ENCODE measurements at places on chromosomes 2 and 18.
A peak's percentile ranks its signal among the peaks of the same experiment; 100 is the strongest.

DNA sequence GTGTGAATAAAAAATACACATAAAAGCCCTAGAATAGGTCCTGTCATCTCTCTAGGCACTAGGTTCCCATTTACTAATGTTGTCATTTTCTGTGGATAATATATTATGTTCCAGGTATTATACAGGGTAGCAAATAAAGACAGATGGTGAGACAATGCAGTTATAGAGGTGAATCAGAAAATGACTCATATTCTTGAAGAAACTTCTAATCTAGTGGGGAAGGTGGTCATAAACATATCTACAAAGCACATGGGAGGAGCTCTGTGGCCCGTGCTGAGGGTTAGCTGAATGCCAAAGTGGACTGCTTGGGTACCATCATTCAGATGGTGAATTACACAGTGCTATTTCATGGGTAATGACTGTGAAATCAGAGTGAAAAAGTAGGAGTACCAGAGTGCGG lies 700.9 kb downstream of the ERBB4 start:
- DNase-seq: no peak

DNA sequence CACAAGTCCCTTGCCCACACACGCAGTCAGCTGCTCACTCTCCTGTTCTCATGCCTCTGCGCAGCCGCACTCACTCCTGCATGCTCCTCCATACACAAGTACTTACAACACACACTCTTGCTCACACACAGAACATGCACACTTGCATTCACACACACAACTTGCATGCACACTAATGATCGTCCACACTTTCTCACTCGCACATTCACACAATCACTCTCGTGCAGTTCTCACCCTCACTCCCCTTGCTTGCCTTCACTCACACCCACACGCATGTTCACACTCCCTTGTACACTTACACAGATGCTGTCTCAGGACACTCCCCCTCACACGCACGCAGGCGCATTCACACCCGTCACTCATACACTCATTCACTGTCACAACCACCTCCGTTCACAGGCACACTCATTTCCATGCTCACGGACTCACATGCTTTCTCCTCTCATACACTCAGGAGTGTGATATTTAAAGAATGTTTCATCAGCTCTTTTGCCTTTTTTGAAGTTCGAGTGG lies 36.1 kb upstream of the LYPD6B start:
- no peak for DNase-seq

GRCh38 chr2:161965994-161966393 lies 108.0 kb downstream of the DPP4 start:
- peak; percentile 65 for DNase-seq

GRCh38 chr2:23679044-23679443 lies 247.9 kb downstream of the ATAD2B start:
- no peak for DNase-seq

DNA sequence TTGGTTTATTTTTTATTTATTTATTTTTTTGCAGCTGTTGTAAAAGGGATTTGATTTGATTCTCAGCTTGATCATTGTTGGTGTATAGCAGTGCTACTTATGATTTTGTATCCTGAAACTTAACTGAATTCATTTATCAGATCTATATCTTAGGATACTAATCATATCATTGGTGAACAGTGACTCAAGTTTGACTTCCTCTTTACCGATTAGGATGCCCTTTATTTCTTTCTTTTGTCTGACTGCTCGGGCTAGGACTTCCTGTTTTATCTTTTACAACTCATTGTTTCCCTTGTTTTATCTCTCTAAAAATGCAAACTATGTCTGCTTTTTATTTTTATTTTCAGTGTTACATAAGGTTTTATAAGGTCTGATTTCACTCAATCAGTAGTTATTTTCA lies 23.6 kb downstream of the SP100 start:
- peak; percentile 85 for DNase-seq

- no peak for DNase-seq
These were observed 184.5 kb upstream of the VRK2 start for GRCh38 chr2:57862153-57862552.

DNA sequence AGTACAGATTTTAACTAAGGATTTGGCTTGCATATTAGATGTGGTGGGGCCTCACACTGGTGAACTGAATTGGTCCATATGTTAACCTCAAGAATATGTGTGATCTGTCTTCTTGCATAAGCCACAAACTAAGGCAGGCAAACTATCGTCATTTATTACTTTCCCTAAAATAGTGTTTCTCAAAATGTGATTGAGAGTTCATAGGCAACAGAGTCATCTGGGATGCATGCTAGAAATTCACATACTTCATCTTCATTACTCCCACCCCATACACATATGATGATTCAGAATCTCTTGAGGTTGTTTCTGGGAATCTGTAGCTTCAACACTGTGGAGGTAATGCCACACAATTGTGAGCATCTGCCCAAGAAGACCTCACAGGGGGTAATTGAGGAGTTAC lies 822.8 kb upstream of the CDH2 start:
- no peak for DNase-seq

- DNase-seq: no peak
These were observed 42.8 kb upstream of the GALR1 start for GRCh38 chr18:77206676-77207374.

DNA sequence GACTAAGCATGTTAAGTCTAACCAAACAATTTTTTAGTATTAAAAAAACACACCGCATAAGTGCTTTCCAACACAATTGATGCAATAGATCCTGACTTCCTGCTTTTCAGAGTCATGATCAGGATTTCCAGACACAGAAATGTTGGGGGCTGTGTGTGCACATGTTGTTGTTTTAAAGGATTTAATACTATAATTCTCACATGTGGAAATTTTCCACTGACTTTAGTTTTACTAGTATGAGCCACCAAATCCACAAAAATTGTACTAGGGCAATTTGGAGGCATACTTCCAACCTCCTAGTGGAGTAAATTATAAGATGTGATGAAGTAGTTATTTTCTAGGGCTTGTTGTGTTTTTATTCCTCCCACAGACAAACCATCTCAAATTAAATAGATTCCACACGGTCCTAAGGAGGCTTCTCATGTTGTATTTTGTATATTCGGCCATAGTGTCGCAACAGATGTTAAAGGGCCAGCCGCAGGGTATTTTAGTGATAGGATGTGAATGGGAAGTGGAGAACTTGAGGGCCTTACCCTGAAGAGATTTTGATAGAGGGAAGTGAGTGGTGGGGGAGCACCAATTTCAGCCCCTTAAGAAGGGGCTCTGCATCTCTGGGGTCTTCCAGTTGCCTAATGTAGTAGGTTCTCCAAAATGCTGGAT lies 108.9 kb upstream of the KLF7 start:
- no peak for DNase-seq

DNA sequence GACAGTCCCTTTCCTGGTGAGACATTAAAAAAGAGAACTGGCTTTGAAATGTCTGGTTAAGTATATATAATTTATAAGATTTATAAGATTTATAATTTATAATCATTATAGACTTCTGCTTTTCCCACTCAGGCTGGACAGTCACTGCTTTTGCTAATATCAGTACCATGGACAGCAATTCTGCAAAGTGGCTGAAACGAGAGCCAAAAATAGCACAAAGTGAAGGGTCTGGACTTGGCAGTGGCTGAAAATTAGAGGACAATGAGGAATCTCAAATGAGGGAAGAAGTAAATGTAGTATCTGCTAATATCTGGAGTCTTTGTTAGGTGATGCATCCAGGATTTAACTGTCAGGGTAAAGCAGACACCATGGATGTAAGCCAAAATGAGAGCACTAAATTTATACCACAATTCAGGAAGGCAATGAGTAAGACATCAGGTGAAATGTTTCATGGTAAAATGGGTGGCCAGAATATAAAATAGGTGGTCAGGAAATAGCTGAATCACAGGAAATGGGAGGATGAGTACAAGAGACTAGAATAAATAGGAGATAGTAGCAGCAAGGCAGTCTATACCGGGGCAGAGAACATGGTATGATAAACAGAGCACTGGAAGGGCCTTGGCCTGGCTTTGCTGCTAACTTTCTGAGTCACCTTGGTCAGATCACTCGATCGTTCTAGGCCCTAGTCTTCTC lies 39.6 kb upstream of the BOD1L2 start:
- peak; percentile 66 for DNase-seq

- DNase-seq: peak; percentile 15
These were observed 25.3 kb downstream of the CRIM1 start for GRCh38 chr2:36380624-36381481.

DNA sequence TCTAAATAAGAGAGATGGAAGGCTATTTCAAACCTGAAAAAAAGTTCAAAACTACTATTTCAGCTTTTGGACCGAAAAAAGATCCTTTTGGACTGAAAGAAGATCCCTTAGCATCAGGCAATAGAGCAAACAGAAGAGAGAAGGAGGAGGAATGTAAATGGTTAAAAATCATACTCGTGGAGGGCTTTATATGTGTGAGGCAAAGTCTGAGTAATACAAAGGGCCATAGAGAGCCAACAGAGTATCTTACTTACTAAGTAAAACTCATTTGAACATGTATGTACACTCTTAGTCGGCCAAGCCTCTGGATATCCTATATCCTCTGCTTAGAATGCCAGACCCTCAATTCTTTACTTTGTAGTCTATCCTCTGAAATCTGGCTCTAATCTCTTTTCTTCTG lies 55.7 kb downstream of the ITSN2 start:
- no peak for DNase-seq

DNA sequence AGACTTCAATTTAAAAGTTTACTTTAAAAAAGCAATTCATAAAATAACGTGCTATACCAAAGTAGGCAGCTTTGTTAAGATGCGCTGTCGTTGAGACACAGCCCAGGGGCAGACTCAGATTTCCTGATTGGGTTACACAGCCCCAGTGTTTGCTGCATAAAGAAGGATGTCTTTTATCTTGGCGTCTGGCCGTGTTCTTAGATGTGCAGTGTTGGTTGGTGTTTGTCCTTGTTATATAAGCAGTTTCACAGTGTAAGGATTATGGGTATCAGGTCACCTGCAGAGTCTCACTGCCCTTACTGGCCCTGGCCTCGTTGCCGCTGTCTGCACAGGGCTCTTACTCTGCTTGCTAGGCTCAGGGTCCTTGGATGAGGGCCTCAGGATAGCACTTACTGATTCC lies 108.5 kb downstream of the WDSUB1 start:
- no peak for DNase-seq

GRCh38 chr18:41378598-41378997 lies 576.4 kb upstream of the PIK3C3 start:
- DNase-seq: no peak

DNA sequence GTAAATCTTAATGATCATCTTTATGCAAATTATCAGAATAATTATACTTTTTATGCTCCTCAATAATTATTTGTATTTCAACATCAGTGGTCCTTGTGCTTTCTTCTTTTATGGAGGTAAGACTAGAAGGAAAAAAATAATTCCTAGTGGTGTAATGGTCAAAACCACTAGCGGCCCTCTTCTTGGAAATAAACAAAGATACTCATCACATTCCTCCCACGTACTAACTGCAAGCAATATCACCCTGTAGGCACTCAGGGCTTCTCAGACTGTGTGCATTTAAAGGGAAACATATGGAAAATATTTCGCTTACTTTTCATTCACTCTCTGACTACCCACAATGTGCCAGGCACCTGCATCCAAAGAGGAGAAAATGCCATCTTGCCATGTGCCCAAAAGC lies 263.7 kb downstream of the DOK6 start:
- no peak for DNase-seq

- no peak for DNase-seq
These were observed 50.6 kb upstream of the DCC start for GRCh38 chr18:52289392-52289791.

All from hematopoietic multipotent progenitor cell treated with erythropoietin and hydrocortisone succinate and interleukin-3 and kit ligand, for 4 days (in vitro differentiated cells).